NCI-H187 (cell line): ENCODE measurements at places on chromosomes 6 and 20.

- no peak for DNase-seq
These were observed 54.4 kb downstream of the ARFGEF2 start for GRCh38 chr20:48975955-48976354.

DNA sequence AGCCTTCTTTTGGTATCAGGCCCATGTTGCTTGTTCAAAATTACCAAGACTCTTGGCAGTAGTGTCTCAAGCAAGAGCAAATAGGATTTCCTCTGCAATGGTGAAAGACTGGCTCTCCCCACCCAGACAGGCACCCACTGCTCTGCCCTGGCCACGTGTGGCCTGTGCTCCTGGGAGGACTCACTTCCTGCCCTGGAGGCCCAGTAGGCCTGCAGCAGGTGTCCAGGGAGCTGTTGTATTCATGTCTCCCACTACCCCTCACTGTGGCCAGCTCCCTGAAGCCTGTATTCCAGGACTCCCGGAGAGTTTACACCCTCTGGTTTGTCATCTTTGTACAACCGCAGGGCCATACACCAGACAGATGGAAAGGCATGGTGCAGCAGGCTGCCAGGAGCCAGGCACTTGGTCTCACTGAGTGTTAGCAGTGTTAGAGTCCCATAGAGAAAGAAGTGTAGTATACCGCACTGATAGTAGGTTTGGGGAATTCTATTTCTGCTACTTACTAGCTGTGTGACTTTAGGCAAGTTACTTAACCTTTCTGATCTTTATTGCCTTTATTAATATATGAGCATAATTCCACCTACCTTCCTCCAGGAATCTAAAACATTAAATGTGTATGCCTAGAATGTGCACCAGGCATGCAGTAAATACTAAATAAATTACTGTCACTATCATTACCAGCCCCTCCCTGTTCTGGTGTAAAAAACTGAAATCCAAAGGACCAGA, 159.7 kb downstream of the TMEM242 start:
- no peak for DNase-seq

DNA sequence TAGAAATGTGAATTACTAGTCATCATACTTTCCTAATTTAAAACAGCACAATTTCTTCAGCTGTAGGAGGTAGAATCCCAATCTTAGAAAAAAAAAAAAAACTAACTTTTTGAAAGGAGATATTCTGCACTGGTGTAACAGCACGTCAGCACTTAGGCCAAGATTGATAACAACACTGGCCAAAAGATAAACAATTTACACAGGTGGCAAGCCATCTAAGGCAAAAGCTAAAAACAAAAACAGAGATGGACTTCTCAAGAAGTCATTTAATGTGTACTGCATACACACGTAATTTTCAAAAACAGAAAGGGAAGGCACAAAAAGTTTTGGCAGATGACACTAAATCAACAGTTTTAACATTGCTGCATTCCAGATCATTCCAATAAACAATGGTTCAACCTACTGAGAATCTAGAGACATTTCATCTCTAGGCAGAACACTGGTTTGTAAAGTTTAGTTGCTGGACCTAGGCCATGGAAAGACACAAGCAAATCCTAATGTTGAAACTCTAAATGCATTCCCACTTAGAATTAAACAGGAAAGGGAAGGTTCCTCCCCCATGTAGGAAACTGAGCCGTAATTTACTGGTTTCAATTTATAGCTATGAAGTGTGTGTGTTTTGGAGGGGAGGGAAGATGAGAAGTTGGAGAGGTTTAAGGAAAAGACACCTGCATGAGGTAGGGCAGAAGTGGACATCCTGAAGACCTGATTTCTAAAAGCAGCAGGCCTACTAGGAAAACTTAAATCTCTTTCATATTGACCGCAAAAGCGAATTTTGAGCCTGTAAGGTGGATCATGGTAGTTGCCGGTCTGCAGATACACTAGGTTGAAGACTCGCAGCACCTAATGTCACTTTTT, 1.3 kb downstream of the GCLC start:
- DNase-seq: no peak

- no peak for DNase-seq
These were observed 13.5 kb downstream of the EBF4 start for GRCh38 chr20:2705931-2706645.

DNA sequence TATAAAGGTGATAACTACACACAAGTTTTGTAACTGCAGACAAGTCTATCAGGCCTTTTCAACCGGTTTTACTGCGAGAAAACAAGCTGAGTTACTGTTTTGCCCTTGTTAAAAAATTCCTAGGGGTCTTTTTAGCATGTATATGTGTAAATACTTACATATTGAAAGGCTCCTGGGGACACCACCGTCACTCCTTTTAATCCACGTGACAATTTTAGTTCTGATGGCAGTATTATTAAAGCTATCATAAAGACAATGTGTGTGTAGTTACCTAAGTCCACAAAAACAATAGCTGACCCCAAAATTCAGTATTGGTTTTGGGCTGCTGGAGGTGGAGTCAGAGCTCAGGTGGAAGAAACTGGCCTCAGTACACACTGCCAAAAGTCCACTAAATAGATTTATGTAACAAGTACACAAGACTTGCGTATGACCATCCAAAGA, 41.3 kb upstream of the HFE start:
- no peak for DNase-seq

- no peak for DNase-seq
These were observed 8.5 kb upstream of the TUBB2A start for GRCh38 chr6:3165631-3166534.

GRCh38 chr6:12331474-12331873, 41.3 kb downstream of the EDN1 start:
- no peak for DNase-seq

DNA sequence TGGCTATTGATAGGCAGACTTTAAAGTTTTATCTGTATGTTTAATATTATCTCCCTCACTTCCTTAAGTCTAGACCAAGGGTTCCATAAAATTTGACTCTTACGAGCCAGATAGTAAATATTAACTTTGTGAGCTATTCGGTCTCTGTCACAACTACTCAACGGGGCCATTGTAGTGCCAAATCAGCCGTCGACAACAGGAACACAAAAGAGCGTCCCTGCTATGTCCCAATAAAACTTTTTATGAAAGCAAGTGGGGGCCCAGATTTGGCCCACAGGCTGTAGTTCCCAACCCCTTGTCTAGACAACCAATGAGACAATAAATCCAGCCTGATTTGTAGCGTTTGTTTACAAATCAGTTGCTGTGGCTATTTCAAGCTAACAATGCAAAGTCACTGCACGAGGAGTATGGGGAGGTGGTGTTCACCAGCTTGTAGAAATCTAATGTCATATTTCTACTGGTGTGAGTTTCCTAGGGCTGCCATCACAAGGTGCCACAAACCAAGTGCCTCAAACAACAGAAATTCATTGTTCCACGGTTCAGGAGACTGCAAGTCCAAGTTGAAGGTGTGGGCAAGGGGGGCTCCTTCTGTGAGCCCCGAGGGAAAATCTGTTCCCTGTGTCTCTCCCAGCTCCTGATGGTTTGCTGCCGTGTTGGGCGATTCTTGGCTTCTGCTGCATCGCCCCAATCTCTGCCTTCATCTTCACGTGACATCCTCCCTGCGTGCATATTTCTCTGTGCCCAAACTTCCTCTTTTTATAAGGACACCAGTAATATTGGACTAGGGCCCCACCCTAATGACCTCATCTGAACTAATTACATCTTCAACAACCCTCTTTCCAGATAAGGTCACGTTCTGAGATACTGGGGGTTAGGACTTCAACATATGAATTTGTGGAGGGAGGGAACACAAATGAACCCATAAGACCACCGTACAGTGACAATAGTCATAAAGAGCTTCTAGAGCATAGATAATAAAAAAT, 356.0 kb upstream of the JARID2 start:
- DNase-seq: no peak

- DNase-seq: no peak
These were observed 53.0 kb upstream of the FUCA2 start for GRCh38 chr6:143564484-143565017.

DNA sequence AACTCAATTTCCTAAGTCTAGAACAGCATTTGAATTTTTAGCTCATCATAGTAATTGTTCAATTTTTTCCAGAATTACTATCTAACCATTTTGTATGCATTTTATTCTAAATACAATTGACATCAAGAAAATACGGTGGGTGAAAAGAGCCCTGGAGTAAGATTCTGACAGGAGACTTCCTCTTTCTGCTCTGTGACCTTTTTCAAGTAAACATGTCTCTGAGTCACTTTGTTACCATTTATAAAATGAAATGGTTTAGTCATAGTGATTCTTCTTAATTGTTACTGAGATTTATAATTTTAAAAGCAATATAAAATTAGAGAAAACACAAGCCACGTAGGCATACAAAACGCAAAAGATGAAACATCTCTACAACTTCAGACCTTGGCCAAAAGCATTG, 80.2 kb downstream of the PLCB1 start:
- no peak for DNase-seq

GRCh38 chr6:167428664-167429333, 103.9 kb downstream of the TTLL2 start:
- no peak for DNase-seq

DNA sequence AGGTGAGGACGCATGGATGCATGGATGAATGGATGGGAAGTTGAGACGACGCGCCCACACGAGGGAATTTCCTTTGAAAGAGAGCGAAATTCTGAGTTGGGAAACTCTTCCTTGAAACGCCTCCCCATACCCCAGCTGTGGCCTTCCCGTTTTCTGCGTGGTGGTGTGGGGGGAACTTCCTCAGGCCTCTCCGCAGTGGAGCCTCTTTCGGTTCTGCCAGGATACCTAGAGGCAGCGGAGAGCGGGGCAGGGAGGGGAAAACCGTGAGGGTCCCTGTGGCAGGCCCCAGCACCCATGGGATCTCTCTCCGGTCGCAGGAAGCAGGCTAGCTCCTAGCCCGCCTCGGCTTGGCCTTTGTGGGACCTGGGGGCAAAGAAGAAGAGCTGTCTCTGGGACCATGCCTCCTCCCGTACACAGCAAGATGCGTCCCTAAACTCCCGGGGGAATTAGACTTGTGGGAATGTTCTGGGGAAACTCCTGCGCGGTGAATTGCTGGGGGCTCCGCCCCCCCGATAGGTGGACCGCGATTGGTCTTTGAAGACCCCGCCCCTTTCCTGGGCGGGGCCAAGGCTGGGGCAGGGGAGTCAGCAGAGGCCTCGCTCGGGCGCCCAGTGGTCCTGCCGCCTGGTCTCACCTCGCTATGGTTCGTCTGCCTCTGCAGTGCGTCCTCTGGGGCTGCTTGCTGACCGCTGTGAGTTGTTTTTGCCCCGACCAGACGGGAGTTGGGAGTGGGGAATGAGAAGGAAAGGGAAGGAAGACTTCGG, at the start of gene CD40:
Gene CD40 (plus strand): TSS at position 611 of the 764 bp plus-strand sequence. CDS start 30 bp downstream, at position 641.
- no peak for DNase-seq

DNA sequence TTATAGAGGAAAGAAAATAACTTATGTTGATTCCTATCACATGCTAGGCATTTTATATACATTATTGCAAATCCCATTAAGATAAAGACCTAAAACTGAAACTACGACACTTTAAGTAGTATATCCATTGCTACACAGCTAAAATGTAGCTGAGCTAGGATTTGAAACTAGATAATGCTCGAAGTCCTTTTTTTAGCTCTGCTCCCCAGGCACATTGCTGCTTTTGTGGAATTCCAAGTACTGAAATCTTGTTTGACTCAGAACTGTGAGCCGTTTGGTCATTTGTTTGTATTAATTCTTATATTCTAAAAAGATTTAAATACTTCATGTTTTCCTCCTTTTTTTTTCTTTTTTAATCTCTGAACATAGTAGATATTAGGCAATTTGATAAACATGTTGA, 644.8 kb downstream of the HACE1 start:
- DNase-seq: no peak

GRCh38 chr6:6605873-6606272, 17.4 kb downstream of the LY86 start:
- no peak for DNase-seq

GRCh38 chr6:44671333-44671732, 283.8 kb downstream of the CDC5L start:
- no peak for DNase-seq

- no peak for DNase-seq
These were observed 26.3 kb downstream of the ALDH5A1 start for GRCh38 chr6:24520929-24521546.

- DNase-seq: no peak
These were observed 125.0 kb downstream of the C6orf118 start for GRCh38 chr6:165184192-165184979.

DNA sequence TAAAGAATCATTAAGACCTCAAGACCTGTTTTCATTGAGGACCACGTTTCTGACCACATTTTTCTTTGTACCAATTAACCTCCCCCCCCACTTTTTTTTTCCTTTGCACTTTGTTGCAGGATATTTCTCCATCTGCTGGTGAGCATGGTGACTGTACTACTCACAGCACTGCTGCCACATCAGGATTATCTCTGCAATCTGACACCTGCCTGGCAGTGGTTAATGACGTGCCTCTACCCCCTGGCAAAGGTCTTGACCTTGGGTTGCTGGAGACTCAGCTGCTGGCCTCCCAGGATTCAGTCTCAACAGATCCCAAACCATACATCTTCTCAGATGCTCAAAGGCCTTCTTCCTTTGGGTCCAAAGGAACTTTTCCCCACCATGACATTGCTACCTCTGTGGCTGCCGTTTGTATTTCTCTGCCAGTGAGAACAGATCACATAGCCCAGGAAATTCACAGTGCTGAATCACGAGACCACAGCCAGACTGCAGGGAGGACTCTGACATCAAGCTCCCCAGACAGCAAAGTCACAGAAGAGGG, 46.6 kb upstream of the EDN3 start:
- DNase-seq: no peak

DNA sequence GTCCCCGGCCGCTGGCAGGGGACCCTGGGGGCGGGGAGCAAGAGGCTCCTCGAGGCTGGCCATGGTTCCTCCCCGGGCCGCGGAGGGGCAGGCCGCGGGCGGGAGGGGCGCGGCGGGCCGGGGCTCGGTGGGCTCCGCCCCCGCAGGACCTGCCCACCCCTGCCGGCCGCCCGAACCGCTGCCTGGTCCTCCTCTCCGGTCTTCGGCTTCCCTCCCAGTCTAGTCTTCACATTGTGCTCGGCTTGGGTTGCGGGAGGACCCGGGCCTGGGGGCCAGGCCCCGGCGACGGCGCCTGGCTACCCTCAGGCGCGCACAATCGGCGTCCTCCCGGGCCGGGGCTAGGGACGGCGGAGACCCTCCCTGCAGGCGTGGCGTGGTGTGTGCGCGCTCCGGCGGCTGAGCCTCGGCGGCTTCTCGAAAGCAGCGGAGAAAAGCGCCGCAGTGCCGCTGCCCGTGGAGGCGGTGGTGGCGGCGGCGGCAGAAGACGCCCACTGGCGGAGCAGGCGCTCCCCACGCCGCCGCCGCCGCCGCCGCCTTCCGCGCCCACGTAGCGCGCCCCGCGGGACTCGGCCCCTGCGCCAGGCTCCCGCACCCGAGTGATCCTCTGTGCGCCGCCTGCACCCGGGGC, at the start of gene PDE10A:
Gene PDE10A (minus strand): TSS at position 493 of the 628 bp plus-strand sequence. CDS start 430 bp downstream, at position 63.
- no peak for DNase-seq
